ENCODE measurements at places on chromosomes 1 and 21.

DNA sequence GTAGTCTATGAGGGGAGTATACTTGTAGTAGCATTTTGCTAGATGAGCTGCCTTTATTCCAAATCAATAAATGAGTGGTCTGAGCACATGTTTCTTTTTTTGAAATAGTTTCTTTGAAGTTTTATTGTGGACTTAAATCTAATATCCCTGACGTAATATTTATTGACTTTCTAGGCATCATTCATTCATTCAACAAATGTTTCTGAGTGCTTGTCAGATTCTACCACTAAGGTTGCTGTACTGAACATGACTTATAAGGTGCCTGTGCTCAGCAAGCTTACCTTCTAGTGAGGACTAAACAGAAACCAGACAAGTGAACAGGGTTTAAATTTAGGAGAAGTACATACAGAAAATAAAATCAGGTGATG, 68.4 kb downstream of the POU2F1 start:
- DNase-seq, result no peak

GRCh38 chr1:114135786-114136185, 17.9 kb downstream of the SYT6 start:
- DNase-seq, result no peak

DNA sequence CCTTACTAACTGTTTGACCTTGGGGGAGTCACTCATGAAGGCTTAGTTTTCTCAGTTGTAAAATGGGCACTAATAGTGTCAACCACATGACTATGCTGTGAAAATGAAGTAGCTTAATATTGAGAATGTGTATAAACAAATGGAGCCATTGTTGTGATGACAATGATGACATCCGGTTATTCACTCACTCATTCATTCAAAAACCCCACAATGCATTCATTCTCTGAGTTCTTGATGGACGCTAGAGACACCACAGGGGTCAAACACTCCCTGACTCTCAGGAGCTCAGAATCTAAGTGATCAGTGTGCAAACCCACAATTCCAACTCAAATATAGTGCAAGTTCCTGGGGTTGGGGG, 138.9 kb downstream of the FOXD2 start:
- no peak for DNase-seq

GRCh38 chr21:16040601-16041000, 310.8 kb downstream of the USP25 start:
- DNase-seq, result no peak

GRCh38 chr1:3910857-3911845, 11.1 kb upstream of the C1orf174 start:
- DNase-seq, result peak; percentile 77
